ENCODE measurements at places on chromosomes 11 and 22. TPM values are rescaled to one million over a fixed set of nuclear protein-coding genes. Genes with fewer than 3 reads are reported as not detected.
A peak's percentile ranks its signal among the peaks of the same experiment; 100 is the strongest.

The SCUBE1 gene
- total RNA-seq: 0.47 TPM

DNA sequence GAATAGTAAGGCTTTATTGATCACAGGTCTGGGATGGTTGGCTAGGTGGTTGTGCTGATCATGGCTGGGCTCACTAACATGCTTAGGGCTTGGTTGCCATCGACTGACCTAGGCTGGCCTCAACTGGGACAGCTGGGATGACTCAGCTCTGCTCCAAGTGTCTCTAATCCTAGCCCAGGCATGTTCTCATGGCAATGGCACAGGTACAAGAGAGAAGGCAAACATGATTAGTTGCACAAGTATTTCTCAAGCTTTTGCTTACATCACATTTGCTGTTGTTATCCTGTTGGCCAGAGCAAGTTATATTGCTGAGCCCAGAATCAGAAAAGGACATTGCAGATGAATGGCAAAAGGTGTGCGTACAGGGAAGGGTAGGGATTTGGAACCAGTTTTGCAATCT, 68.5 kb upstream of the SLC35C1 start:
- DNase-seq: no peak

DNA sequence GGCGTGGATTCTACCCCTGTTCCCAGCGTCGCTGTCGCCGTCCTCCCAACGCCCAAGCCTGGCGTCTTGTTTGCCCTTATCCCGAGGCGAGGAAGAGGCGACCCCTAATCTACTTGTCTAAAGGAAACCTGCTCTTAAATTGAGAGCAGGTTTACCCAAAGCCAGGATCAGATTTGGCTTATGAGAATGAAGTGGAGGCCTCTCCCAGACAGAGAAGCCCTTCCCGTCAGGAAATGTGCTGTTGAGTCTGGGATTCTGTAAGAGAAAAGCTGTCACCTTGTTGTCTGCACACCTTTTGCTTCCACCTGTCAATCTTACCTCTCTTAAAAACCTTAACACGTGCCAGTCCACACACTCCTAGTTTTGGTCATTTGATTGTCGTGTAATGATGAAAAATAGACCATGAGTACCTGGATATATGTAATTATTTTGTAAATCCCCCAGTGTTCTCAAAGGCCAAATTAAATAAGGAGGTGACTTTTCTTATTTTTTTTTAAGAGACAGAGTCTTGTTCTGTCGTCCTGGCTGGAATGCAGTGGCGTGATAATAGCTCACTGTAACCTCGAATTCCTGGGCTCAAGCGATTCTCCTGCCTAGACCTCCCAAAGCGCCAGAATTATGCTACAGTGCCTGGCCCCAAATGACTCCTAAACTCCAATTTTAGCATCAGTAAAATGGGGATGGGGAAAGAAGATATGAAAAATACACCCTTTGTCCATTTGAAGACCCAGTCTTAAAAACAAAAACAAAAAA, 627 bp downstream of the GTF2H1 start:
- DNase-seq: no peak

GRCh38 chr11:13261591-13262061, 16.0 kb upstream of the BMAL1 start:
- DNase-seq: peak; percentile 31

DNA sequence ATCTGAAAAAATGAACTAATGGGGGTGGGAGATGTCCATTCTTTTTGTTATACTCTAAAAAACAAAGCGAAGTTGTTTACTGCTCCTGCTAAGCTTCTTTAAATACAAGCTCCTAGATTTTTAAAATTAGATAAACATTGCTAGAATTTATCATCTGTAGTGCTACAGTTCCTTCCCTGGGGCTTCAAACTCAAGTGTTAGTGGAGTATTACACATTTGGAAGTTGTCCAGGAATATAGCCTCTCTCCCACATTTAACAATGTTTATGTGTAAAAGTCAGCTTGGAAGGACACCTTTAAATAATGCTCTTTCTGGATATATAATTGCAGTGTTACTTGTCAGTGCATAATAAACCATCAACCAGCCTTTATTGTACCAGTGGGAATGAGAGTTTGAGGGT, 155.5 kb downstream of the SPON1 start:
- DNase-seq: no peak

The OR5B21 gene
- total RNA-seq: not detected

DNA sequence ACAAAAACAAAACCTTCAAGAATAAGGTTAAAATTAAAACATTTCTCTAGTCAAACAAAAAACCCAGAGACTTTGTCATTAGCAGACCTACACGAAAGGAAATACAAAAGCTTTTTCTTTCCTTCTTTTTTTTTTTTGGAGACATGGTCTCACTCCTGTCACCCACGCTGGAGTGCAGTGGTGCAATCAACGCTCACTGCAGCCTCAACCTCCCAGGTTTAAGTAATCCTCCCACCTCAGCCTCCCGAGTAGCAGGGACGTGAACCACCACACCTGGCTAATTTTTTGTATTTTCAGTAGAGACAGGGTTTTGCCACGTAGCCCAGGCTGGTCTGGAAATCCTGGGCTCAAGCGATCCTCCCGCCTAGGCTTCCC, 30.5 kb downstream of the PLA2G6 start:
- no peak for DNase-seq

The MOGAT2 gene
- total RNA-seq: not detected

GRCh38 chr11:118837868-118838267, 45.8 kb upstream of the CXCR5 start:
- DNase-seq: no peak

- DNase-seq: no peak
Measured at GRCh38 chr11:21635394-21636145, 557.3 kb upstream of the ANO5 start.

GRCh38 chr22:19631899-19632667, 82.2 kb upstream of the SEPTIN5 start:
- peak; percentile 64 for DNase-seq

- no peak for DNase-seq
Measured at GRCh38 chr22:37173709-37174108, 14.3 kb downstream of the C1QTNF6 start.

GRCh38 chr11:7577291-7578190, 63.7 kb downstream of the PPFIBP2 start:
- no peak for DNase-seq

The B4GALNT4 gene
- 1.9 TPM for total RNA-seq

Measured in Calu3 (cell line).